Fibroblast of skin of left quadriceps (primary cell): ENCODE measurements at places on chromosomes 16 and 17.

- no peak for DNase-seq
These were observed 43.4 kb downstream of the SLFN5 start for GRCh38 chr17:35286120-35286781.

GRCh38 chr16:81385031-81385756 lies 59.4 kb upstream of the CMIP start:
- DNase-seq = no peak

DNA sequence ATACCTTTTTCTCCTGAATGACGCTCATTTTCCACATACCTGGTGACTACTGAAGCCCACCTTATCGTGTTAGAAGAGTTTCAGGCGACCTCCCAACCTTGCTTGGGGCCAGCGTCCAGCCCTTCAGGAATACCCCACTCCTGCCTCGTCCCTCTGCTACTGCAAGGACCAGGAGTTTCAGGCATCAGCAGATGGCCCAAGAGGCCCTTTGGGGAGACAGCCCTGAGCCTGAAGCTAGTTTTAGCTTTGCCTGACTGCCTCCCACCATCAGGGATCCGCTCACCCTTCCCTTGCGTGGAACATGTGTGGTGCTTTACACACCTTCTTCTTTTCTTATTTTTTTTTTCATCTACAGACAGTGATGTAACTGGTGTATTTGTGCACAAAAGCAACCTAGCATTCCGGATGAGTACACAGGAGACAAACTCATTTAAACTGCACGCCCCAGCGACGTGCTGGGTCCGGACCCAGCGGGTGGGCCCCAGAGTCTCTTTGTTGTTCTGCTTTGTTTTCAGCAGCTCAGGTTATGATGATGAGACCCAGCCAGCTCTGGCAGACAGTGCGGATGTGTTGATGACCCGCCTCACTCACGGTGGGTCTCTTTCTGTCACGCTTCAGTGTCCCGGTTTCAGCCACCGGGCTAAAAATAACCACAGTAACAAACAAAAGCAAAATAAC lies 242.4 kb downstream of the C16orf95 start:
- DNase-seq = no peak

GRCh38 chr17:42275527-42276358 lies 448 bp downstream of the STAT5B start:
- DNase-seq = no peak

GRCh38 chr17:9958586-9959281 lies 53.7 kb upstream of the RCVRN start:
- no peak for DNase-seq
